ENCODE measurements at places on chromosomes 12 and 14.

DNA sequence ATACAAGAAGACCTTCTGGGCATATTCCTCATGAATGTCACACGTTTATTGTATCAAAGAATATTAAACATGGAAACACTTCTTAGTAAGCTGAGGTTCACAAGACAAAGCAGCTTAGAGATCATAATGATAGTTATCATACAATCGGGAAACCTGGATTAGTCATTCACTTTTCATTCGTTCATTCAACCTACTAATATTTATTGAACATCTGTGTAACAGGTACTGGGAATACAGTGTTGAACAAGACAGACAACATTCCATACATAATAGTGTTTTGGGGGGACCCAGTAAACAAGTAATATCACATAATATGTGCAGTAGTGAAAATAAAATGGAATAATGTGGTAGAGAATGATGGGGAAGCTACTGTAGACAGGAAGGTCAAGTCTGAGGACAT, 100.6 kb upstream of the GRIP1 start:
- DNase-seq = no peak

DNA sequence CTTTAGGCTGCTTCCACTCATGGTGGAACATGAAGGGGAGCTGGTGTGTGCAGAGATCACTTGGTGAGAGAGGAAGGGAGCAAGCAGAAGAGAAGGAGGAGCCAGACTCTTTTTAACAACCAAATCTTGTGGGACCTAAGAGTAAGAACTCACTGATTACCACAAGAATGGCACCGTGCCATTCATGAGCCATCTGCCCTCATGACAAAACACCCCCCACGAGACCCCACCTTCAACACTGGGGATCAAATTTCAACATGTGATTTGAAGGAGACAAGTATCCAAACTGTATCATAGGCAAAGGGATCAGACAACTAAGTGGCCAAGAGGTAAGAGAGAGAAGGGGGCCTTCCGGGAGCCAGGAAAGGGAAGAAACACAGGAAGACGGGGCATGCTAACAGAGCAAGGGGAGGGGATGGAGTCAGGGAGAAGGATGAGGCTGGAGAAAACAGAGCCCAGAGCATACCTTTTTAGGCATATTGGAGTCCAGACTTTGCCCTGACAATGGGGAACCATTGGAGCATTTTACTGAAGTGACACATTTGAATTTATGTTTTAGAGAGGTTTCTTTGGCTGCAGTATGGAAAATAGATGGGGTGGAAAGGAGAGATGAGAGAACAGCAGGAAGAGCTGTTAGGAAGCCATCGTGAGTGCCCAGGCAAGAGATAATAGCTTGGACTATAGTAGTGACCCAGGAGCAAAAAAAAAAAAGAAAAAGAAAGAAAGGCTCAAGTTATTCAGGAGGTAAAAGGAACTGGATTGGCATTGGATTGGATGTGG, 204.4 kb upstream of the NUDT4 start:
- no peak for DNase-seq

GRCh38 chr14:33917661-33918060, 33.2 kb downstream of the EGLN3 start:
- peak; percentile 12 for DNase-seq

DNA sequence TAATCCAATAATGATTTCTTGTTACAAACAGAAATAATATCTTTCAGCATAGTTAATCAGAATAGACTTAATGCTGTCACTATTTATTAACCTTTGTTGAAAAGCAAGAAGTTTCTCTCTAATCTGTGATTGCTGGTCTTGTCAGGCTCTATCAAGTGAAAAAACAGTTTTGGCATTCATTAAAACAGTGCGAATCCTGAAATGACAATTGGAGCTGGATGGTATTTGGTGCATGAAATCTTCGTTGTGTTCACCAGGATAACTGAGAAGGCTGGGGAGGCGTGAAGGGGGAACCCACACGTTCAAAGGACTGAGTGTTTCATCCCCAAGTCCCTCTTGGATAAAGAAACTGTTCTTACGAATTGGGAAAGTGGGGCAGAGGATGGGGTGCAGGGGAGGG, 190.2 kb upstream of the MYL2 start:
- DNase-seq = no peak

GRCh38 chr14:58216544-58216943, 16.6 kb downstream of the ACTR10 start:
- no peak for DNase-seq

DNA sequence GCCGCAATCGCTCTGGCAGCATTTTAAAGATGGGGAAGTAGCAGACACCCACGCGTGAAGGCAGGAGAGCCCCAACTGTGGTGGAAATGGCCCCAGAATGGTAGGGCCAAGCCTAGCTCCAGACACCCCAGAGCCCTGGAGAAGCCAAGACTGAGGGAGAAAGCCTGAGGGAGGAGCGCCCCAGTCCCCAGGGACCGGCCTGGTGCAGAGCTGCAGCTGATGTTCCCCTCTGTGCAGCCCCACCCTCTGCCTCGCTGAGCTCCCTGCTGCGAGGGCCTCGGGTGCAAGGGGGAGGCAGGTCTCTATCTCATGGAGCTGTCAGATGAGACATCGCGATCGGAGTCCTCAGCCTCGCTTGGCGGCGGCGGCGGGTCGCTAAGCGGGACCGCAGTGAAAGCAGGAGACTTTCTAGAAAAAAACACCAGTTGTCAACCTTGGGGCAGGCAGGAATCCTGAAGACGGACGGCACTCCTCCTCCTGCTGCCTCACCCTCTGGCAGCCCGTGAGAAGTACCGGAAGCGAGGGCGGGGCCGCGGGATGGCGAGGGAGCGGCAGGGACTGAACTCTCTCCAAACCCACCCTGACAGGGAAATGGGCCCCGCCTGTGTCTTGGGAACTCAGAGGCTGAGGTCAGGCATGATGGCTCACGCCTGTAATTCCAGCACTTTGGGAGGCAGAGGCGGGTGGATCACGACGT, 6.0 kb downstream of the GAPDH start:
- DNase-seq = peak; percentile 47

DNA sequence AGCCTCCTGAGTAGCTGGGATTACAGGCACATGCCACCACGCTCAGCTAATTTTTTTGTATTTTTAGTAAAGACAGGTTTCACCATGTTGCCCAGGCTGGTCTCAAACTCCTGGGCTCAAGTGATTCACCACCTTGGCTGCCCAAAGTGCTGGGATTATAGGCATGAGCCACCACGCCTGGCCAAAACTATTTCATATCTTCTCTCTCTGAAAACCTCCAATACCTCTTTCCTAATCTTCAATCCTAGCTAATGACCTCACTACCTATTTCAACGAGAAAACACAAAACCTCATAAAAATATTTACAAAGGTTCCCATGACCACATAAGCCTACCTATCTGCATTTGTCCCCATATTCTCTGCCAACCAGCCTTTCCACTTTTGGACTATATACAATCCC, 32.3 kb upstream of the ANKS1B start:
- DNase-seq = no peak

DNA sequence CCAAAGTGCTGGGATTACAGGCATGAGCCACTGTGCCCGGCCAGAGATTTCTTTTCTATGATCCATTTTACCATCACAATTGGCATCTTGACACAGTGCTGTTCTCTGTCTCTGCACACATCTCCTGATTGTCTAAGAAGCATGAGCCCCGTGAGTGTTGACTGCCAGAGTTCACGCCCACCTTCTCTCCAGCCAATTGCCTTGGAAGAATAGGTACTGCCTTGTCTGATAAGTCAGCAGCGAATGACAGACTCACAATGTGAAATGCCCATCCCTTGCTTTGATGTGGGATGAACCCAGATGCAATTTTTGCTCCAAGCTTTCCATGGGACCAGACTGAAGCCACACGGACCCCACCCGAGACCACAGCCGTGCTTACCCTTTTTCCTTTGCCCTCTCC, 19.3 kb downstream of the EIF5 start:
- DNase-seq = peak; percentile 58

DNA sequence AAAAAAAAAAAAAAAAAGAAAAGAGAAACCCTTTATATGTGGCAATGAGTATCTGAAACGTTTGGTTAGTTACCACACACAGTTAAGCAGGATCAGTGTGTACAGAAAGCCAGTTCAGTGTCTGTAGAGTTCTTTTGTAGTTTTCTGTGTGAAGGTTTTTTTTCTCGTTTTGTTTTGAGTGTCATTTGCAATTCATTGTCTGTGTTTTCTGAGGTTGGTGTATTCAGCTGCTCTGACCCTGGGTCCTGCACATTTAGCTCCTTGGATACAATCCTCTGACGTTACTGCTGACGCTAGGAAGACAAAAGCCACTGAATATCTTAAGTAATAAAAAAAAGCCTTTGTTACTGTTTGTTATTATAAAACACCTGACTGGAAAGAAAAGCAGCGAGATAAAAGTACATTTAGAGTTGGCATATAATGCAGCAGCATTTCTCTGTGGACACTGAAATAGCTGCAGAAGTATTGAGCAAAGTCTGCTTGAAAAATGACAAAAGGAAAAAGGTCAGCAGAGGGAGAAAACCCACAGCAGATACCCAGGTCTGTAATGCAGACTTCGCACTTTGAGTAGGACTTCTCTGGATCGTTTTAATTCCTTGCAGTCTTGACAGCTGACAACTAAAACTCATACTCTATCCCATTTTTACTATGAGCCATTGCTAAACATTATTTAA, 89.0 kb downstream of the POLR3B start:
- DNase-seq = no peak

DNA sequence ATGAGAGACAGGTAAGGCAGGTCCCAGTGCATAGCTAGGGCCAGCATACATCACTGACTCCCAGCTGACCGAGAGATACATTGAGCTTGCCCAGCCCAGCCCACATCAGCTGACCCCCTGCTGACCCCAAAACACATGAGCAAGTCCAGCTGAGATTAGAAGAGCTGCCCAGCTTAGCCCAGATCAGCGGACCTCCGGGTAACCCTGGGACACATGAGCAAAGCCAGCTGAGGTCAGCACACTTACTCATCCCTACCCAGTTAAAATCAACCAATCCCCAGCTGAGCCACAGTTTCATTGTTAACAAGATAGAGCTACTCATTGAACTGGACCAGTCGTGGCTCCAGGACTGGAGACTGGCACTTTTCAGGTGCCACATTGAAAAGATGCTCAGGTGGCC, 21.8 kb upstream of the FBXO34 start:
- no peak for DNase-seq

All from erythroblast (primary cell).